ENCODE measurements at places on chromosomes 5 and 9. TPM values are rescaled to one million over a fixed set of nuclear protein-coding genes. Genes with fewer than 3 reads are reported as not detected.

- no peak for DNase-seq
Observed at GRCh38 chr5:19770396-19770795, 217.6 kb downstream of the CDH18 start.

GRCh38 chr5:165209101-165209727 lies 1703.8 kb downstream of the MAT2B start:
- peak; percentile 11 for DNase-seq

DNA sequence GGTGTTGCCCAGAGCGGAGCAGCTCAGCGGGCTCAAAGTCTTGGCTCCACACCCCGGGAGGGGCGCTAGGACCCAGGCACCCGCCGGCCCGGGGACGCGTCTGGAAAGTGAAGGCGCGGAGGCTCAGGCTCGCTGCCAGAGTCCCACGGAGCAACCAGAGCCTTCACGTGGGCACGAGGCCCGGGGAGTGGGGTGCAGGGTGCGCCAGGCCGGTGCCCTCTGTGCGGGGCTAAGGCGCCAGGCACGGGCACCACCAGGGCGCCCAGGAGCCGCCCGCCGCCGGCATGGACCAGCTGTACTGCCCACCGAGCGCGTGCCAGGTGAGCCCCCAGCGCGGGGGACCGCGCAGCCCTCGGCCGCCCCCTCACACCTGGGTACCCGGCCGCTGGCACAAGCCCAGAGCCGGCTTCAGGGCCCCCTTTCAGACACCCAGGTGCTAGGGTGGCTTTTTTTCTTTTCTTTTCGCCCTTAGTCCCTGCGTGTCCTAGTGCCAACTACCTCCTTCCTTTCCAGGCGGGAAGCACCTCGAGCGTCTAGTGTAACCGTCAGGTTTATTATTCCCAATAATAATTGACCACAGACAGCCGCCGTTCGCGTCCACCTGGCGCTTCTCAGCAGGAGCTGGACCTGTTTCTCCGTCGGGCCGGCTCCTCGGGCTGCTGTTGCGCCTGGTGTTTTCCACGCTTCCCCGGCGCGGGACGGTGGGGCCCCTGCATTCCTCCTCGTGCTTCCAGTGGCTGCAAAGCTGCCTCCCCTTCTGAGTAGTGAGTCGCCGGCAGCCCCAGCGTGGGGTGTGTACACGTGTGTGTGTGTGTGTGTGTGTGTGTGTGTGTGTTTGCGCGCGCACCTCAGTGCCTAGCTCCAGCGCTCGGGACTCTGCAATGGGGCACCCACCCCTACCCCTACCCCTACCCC lies 30.1 kb upstream of the PDE8B start:
- no peak for DNase-seq

DNA sequence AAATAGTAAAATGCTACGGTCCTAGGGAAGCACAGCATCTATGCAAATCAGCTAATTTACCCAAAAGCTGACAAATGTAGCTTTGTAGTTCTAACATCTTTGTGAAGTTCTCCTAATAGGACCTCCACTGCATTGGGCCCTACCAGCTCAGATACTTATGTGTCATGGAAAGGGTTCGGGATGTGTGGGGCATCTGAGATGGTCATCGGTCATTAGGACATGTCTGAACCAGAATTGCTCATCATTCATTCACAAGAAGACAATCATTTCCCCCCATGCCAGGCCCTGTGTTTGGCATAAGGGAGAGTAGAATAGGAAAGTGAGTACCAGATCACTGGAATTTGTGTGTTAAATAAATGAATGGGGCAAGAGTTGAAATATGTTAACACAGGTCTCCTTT lies 35.7 kb downstream of the PWWP2A start:
- DNase-seq = peak; percentile 55

GRCh38 chr5:96370976-96371375 lies 62.1 kb downstream of the PCSK1 start:
- no peak for DNase-seq

DNA sequence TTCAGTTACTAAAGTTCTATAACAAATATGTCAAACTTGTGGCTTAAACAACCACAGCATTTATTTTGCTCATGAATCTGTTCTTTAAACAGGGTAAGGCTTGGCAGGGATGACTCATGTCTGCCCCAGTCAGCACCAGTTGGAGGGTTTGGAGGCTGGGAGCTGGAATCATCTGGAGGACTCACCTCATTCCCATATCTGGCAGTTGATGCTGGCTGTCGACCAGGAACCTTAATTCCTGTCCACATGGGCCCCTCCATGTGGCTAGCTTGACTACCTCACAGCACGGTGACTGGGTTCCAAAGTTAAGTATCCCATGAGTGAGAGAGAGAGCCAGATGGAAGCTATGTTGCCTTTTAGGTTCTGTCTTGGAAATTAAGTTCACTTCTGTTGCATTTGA lies 13.8 kb upstream of the CCL28 start:
- DNase-seq = peak; percentile 86

- peak; percentile 94 for DNase-seq
Observed at GRCh38 chr9:16884952-16885513, 14.6 kb upstream of the BNC2 start.

The RMI1 gene
- 6.6 TPM for total RNA-seq

The TLR4 gene
- total RNA-seq = 21.0 TPM

Data from RPMI7951 (cell line).